ENCODE measurements at places on chromosomes 4 and X.

DNA sequence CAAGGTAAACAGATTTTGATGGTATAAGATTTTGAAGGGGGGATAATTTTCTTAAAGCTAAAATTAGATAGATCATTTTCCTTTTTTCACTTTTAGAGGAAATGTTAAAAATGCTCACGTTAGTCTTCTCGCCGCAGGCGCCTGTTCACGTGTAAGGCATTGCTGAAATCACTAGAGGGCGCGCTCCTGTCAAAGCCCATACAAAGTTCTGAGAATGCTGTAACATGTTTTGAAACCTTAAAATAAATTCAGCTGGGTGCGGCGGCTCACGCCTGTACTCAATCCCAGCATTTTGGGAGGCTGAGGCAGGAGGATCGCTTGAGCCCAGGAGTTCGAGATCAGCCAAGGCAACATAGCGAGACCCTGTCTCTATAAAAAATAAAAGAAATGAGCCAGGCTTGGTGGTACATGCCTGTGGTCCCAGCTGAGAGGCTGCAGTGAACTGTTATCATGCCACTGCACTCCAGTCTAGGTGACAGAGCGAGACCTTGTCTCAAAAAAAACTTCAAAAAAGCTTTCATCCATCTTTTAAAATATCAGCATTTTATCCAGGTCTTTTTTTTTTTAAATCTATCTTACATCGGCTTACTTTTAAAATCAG lies 138.0 kb downstream of the RBMX2 start:
- no peak for DNase-seq

GRCh38 chr4:141056473-141056872 lies 76.8 kb downstream of the RNF150 start:
- no peak for DNase-seq

DNA sequence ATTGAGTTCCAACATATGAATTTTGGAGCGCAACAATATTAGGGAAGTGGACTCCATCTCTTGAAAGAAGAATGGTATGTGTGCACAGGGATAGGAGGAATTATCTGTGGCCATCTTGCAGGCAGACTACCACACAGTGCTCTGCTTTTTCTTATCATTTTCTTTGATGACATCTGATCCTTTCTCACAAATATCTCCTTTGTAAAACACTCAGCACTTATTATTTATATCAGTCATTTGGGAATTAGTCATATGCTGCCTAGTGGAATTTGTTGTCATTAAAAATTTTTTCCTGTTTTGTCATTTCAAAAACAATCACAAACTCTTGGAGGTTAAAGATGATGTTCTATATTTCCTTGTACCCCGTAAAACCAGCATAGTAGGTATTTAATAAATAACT lies 444.3 kb upstream of the ATOH1 start:
- no peak for DNase-seq

DNA sequence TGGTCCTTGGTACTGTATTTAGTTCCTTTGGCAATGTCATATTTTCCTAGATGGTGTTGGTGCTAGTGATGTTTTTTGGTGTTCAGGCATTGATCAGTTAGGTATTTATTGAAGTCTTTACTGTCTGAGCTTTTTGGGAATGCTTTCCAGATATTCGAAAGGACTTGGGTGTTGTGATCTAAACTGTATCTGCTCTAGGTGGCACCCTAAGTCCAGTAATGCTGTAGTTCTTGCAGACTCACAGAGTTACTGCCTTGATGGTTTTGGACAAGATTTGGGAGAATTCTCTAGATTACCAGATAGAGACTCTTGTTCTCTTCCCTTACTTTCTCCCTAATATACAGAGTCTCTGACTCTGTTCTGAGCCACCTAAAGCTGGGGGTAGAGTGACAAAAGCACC lies 513.6 kb upstream of the PITX2 start:
- DNase-seq: no peak

DNA sequence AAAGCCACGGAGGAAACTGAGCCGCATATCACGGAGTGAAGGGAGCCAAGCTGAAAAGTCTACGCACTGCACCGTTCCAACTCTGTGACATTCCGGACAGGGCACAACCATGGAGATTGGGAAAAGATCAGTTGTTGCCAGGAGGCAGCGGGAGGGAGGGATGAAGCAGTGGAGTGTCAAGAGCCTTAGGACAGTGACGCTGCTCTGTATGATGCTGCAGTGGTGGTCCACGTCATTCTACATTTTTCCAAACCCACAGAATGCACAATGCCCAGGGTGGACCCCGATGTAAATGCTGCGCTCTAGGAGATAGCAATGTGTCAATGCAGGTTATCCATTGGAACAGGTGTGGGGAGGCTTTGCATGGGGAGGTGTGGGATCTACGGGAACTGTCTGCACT lies 7.5 kb upstream of the WFS1 start:
- DNase-seq: no peak

DNA sequence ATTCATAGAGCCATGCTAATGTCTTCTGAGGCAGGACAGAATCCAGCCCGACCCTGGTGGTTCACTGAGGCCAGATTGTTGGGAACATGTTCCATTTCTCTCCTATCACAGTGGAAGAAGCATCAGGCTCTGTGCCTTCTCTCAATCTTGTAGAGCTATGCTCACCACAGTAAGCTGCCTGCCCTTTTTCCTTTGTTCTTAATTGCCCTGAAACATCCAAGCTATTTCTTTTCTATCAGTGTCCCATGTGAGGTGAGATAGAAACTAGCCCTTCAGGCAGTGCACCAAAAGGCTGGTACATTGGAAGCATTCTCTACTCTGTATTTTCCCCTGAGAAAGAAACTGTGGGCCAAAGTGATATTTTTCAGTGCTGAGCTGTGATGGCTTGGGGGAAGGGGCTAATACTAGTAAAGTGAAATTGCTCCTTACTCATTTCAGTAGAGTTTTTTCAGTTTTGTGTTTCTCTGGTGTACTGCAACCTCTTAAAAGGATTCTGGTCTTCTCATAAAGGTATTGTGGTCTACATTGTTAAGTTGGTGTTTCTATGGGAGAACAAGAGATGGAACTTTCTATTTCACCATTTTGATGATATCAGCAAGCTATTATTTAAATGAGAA lies 611.2 kb downstream of the RPA4 start:
- no peak for DNase-seq

DNA sequence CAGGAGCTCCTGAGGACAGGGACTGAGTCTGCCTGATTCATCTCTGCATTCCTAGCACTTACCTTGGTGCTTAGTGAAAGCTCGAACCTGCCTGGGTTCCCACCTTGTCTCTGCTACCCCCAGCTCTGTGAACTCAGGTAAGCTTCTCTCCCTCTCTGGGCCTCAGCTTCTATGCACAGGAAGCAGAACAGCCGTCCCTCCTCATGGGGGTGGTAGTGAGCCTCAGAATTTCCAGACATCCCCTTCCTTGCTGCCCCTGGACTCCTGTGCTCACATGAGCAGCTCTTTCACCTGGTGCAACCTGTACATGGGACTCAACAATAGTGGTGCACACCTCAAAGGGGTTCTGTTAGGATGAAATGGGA lies 50.8 kb downstream of the HTRA3 start:
- DNase-seq: no peak

DNA sequence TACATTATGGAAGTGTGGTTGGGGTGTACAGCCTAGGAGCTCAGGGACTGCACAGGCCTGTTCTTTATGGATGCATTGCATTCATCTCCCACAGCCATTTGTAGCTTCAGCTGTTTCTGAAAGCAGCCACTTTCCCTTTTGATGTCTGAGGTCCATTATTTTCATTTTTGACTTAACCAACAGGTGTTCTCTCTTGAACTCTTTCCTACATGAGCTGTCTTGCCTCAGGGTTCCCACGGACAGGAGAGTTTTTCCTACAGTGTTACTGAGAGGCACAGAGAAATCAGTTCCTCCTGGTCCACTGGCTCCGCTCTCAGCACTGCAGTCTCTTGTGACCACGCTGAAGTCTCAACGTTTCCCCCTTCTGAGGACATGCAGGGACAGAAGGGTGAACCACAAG lies 87.2 kb downstream of the RASL11B start:
- DNase-seq: no peak

DNA sequence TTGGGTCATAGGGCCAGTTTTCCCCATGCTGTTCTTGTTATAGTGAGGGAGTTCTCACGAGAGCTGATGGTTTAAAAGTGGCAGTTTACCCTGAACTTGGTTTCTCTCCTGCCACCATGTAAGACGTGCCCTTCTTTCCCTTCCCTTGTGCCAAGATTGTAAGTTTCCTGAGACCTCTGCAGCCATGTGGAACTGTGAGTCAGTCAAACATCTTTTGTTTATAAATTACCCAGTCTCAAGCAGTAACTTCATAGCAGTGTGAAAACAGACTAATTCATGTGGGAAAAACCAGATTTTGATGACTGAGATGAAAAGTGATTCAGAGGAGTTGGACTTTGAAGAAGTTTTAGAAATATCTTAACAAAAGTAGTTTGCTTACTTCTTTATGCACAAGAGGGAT lies 101.4 kb downstream of the ARHGAP10 start:
- DNase-seq: no peak
